Activated CD4-positive, alpha-beta T cell treated with anti-CD3 and anti-CD28 coated beads, Interleukin-2, amount 50 U/mL, for 16 hours (primary cell): ENCODE measurements at places on chromosomes 3 and 15.

- no peak for DNase-seq
These were observed 221.7 kb upstream of the TLE3 start for GRCh38 chr15:70319466-70319865.

DNA sequence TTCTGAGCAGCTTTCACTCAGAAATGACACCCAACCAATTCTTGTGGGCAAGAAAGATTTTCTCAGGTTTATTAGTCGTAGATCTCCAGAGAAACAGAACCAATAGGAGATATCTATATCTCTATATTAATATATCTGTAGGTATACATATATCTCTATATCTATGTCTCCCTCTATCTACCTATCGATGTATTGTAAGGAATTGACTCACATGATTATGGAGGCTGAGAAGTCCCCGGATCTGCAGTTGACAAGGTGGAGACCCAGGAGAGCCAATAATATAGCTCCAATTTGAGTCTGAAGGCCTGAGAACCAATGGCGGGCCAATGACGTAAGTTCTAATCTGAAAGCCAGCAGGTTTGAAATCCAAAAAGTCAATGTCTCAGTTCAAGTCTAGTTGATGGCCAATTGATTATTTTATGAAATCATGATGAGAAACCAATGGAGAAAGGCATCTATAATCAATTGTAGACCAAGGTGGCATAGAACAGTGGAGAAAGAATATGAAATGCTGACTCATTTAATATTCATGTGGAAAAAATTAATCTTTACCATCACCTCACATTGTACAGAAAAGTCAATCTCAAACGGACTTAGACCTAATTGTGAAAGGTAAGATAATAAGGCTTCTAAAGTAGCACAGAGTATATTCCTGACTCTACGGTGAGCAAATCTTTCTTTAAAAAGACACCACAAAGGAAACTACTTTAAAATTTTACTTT is 65.6 kb upstream of the CHRNA7 start:
- DNase-seq = no peak

DNA sequence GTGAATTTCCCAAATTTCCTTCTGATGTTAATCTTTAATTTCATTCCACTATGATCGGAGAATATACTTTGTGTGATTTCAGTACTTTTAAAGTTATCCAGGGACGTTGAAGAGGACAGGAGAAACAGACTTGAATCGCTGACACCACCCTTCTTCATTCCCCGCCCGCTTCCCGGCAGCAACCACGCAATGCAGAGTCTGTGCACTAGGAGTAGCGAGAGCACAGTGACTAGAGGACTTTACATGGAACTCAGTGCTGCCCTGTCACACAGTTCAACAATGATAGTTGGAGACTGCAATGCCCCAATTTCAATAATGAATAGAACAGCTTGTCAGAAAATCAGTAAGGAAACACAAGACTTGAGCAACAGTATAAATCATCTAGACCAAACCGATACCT is 73.9 kb downstream of the RNF13 start:
- DNase-seq = no peak

DNA sequence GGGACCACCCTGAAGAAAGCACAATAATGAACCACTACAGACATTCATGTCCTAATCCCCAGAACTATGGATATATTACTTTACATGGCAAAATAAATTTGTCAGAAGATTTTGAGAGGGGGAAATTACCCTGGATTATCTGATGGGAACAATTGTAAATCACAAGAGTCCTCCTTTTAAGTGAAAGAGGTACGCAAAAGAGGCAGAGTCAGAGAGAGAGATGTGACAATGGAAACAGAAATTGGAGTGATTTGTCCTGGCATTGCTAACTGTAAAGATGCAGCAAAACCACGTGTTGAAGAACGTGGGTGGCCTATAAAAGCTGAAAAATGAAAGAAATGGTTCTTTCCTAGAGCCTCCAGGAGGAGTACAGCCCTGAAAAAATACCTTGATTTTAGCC is 1121.4 kb upstream of the ALCAM start:
- no peak for DNase-seq

- peak; percentile 83 for DNase-seq
These were observed 1.5 kb upstream of the MYNN start for GRCh38 chr3:169771497-169772304.

GRCh38 chr15:100020189-100020588 is 287.0 kb upstream of the LYSMD4 start:
- no peak for DNase-seq
